ENCODE measurements at places on chromosomes 4 and X. TPM values are rescaled to one million over a fixed set of nuclear protein-coding genes. Genes with fewer than 3 reads are reported as not detected.

Gene ARFIP1
- total RNA-seq = 16.6 TPM

Gene DNASE1L1
- 18.1 TPM for total RNA-seq

Gene NXF3
- not detected for total RNA-seq

Gene DGKK
- total RNA-seq = not detected

Gene PLS3
- total RNA-seq = 3.1 TPM

Gene TAPT1
- total RNA-seq = 32.9 TPM

Gene CCDC120
- total RNA-seq = 6.6 TPM

Gene TIGD4
- total RNA-seq = 0.23 TPM

Gene PAGE2
- not detected for total RNA-seq

Gene ITIH6
- not detected for total RNA-seq

Gene IL9R
- total RNA-seq = 64.9 TPM

- no peaks in the 10 kb centered on the region for H3K27me3 ChIP-seq
- no peak overlapping the region for H3K4me3 ChIP-seq
- peaks cover 6% of the 10 kb centered on the region for H3K4me1 ChIP-seq
- no peaks in the 10 kb centered on the region for H3K36me3 ChIP-seq
- H3K27ac ChIP-seq = no peak overlapping the region
Observed at GRCh38 chr4:98745366-98745765, 87.0 kb upstream of the TSPAN5 start.

- no peak for DNase-seq
- H3K36me3 ChIP-seq = no peaks in the 10 kb centered on the region
- H3K27me3 ChIP-seq = no peaks in the 10 kb centered on the region
- H3K4me3 ChIP-seq = no peak overlapping the region
- H3K27ac ChIP-seq = no peak overlapping the region
- no peaks in the 10 kb centered on the region for H3K4me1 ChIP-seq
Observed at GRCh38 chr4:27843776-27844175, 983.1 kb downstream of the STIM2 start.

DNA sequence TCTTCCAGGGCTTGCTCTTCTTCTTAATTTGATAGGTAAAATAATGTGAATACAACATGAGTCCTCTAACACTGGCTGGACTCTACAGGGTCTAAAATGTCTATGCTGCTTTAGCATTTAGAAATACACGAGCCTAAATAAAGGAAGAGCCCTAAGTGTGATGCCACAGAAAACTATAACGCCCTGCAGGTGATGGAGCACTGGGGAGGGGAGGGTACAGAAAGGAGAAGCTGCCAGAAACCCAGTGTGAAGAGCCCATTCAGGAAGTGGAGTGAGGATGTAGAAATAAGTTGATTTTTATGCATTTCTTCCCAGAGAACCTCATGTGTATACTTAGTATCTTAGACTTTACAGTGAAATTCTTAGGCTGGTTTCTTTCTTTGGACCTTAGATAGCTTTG is 83.4 kb downstream of the TNIP2 start:
- no peak overlapping the region for H3K4me3 ChIP-seq
- H3K4me1 ChIP-seq = peaks cover 17% of the 10 kb centered on the region
- H3K27me3 ChIP-seq = no peaks in the 10 kb centered on the region
- H3K36me3 ChIP-seq = peaks cover 66% of the 10 kb centered on the region
- H3K27ac ChIP-seq = no peak overlapping the region

DNA sequence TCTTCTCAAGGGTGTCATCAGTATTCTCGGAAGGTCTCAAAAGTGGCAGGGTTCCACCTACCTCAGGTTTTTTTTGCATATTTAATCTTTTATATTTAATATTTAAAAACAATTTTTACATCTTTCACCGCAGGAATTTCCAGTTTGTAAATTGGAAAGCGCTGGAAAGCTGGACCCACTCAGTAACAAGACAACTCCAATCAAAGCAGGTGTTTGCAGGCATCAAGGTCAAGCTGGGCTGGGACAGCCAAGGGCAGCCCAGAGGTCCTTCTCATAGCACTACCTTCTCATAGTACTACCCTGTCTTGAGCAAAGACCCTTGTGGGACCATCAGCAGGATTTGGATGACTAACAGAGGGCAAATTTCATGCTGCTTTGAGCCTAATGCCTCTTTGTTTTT is 160.1 kb downstream of the TET2 start:
- H3K27ac ChIP-seq = peak overlapping the region; percentile 74
- DNase-seq = no peak
- no peak overlapping the region for H3K4me3 ChIP-seq

DNA sequence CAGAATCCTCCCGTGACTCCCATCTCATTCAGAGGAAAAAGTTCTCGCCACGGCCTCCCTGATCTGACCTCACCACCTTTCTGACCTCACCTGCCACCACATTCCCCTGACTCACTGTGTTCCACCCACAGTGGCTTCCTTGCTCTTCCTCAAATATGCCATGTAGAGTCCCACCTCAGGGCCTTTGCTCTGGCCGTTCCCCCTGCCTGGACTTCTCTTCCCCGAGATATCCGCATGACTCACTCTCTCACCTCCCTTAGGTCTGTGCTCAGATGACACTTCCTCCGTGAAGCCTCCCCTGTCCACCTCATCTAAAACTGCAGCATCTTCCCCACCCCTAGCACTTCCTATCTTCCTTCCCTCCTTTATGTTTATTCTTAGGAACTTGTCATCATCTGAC is 7.2 kb upstream of the TSPYL2 start:
- H3K27ac ChIP-seq = no peak overlapping the region
- H3K36me3 ChIP-seq = no peaks in the 10 kb centered on the region
- no peak overlapping the region for H3K4me3 ChIP-seq
- DNase-seq = no peak
- H3K4me1 ChIP-seq = peaks cover 20% of the 10 kb centered on the region

GRCh38 chr4:156975686-156976085 is 4.1 kb upstream of the PDGFC start:
- peaks cover 23% of the 10 kb centered on the region for H3K27me3 ChIP-seq
- H3K4me3 ChIP-seq = no peak overlapping the region
- no peaks in the 10 kb centered on the region for H3K36me3 ChIP-seq
- peaks cover 4% of the 10 kb centered on the region for H3K4me1 ChIP-seq

- H3K27ac ChIP-seq = peak overlapping the region; percentile 87
- no peak for DNase-seq
- no peak overlapping the region for H3K4me3 ChIP-seq
- no peaks in the 10 kb centered on the region for H3K27me3 ChIP-seq
- peaks cover 4% of the 10 kb centered on the region for H3K36me3 ChIP-seq
Observed at GRCh38 chrX:110132450-110133114, 129.7 kb downstream of the TMEM164 start.

GRCh38 chrX:45803383-45803921 is 602.8 kb upstream of the DIPK2B start:
- no peaks in the 10 kb centered on the region for H3K27me3 ChIP-seq
- no peak for DNase-seq
- H3K27ac ChIP-seq = peak overlapping the region; percentile 83
- H3K36me3 ChIP-seq = peaks cover 51% of the 10 kb centered on the region
- H3K4me1 ChIP-seq = peaks cover 63% of the 10 kb centered on the region

DNA sequence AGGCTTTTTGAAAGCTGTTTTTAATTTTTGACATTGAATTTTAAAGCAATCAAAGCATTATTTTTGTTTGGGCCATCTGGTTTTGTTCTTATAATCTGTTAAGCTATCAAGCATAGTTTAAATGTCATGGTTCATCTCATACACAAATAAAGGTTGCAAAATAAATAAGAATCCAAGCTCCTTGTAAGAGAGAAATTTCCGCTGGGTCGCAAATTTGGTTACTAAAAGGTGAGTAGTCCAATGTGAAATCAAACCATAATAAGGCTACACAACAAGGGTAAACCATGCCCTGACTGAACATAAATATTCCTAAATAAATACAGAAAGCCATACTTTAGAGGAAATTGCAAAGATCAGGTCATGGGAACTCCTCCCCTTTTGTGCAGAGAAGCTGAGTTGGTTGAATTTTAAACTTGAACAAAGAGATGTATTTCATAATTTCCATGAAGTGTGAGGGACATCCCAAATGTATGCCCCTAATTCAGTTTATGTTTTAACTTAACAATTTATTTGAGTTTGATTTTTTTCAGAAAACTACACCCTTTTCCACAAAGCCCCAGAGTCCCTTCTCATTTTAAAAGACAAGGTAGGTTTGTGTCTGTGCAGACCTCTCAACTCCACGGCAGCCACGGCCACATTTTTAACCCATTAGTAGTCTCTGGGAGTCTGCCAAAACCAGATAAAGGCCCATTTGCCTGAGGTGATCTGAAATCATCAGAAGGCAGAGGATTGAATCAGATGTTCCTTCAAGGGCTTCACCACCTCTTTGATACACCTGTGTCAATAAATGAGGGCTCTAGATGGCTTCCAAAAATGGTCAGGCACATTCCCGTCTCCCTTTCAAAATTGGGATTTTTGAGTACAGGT is 85.2 kb downstream of the PLAC1 start:
- DNase-seq = no peak
- no peaks in the 10 kb centered on the region for H3K36me3 ChIP-seq
- peaks cover 4% of the 10 kb centered on the region for H3K27me3 ChIP-seq
- no peak overlapping the region for H3K4me3 ChIP-seq

DNA sequence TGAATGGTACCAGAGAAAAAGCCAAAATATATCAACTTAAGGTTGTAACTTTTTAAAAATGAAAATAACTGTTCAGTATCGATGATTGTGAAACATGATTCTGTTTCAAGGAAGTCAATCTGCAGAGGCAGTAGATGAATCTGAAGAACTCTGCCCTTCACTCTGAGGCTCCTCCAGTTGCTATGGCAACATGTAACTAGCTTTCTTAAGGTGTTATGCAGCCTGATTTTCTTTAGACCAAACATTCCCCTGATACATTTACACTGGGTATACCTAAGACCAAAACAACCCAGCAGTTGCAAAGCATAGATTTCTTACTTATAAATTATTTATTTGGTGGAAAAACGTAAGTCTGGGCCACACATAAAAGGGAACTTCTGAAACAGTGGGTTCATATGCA is 133.6 kb upstream of the RASGEF1B start:
- no peak for DNase-seq
- H3K4me3 ChIP-seq = no peak overlapping the region
- H3K36me3 ChIP-seq = no peaks in the 10 kb centered on the region
- H3K4me1 ChIP-seq = peaks cover 3% of the 10 kb centered on the region
- H3K27me3 ChIP-seq = no peaks in the 10 kb centered on the region
- H3K27ac ChIP-seq = no peak overlapping the region

- H3K27me3 ChIP-seq = no peaks in the 10 kb centered on the region
- H3K36me3 ChIP-seq = no peaks in the 10 kb centered on the region
- H3K4me1 ChIP-seq = no peaks in the 10 kb centered on the region
- H3K27ac ChIP-seq = no peak overlapping the region
- no peak overlapping the region for H3K4me3 ChIP-seq
- no peak for DNase-seq
Observed at GRCh38 chr4:1427010-1427409, 20.8 kb upstream of the NKX1-1 start.

DNA sequence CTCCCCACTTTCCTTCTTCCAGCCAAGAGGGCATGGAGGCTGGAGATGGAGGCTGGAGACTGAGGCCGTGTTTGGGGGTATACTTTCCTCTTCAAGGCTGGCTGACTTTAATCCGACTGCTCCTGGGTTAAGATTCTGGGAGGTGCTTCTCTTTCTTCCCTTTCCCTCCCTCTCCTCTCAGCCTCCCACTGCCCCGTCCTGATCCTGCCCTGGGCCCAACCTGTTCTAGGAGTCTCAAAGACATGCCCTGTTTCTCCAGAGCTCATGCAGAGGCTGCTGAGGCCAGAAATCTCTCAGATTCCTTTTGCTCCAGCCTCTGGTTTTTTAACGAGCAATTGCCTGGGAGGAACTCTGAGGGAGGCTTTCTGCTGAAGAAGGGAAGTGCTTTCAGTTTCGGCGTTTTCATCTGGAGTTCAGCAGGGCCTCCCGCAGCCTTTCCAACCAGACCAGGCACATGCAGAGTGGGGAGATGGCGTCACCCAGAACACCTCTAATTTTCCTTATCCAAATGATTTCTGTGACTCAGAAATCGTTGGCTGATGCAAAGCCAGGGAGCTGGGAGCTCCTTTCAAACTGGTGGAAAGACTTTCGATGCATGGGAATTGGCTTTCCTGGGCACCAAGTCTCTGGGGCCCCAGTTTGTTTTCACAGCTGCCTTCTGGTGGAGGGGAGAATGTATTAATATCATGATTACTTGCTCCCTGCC is 34.5 kb upstream of the FAM9C start:
- peak overlapping the region; percentile 86 for H3K27ac ChIP-seq
- peaks cover 5% of the 10 kb centered on the region for H3K36me3 ChIP-seq
- no peak for DNase-seq
- no peaks in the 10 kb centered on the region for H3K27me3 ChIP-seq
- H3K4me1 ChIP-seq = peaks cover 68% of the 10 kb centered on the region

DNA sequence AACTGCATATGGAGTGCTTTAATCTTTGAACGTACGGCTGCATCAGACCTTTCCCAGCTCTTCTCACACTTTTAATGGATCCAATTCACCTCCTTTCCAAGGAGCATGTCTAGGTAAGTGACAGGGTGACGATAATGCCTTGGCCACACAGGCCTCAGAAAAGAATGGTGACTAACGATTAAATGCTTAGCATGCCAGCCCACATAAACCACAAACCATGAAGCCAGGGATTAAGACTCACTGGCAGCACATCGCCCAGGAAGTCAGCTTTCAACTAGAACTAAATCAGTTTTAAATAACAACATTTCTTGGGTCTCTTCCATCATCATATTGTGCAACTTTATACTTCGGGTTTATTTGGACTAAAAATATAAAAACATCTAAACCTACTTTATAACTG is 28.7 kb downstream of the INPP4B start:
- peak; percentile 26 for DNase-seq
- no peak overlapping the region for H3K4me3 ChIP-seq
- H3K4me1 ChIP-seq = peaks cover 23% of the 10 kb centered on the region
- H3K27ac ChIP-seq = peak overlapping the region; percentile 78
- H3K27me3 ChIP-seq = no peaks in the 10 kb centered on the region
- no peaks in the 10 kb centered on the region for H3K36me3 ChIP-seq

DNA sequence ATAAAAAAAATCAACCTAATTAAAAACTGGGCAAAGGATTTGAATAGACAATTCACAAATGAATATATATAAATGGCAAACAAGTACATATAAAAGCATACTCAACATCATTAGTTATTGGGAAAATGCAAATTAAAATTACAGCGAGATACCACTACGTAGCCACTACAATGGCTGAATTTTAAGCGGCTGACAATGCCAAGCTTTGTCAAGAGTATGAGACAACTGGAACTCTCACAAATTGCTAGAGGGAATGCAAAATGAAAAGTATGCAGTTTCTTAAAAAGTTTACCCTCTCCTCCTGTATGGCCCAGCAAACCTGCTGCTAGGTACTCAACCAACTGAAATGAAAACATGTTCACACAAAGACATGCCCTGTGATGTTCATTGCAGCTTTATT is 34.8 kb downstream of the ZFP42 start:
- no peaks in the 10 kb centered on the region for H3K4me1 ChIP-seq
- no peaks in the 10 kb centered on the region for H3K27me3 ChIP-seq
- H3K27ac ChIP-seq = no peak overlapping the region
- no peak overlapping the region for H3K4me3 ChIP-seq

DNA sequence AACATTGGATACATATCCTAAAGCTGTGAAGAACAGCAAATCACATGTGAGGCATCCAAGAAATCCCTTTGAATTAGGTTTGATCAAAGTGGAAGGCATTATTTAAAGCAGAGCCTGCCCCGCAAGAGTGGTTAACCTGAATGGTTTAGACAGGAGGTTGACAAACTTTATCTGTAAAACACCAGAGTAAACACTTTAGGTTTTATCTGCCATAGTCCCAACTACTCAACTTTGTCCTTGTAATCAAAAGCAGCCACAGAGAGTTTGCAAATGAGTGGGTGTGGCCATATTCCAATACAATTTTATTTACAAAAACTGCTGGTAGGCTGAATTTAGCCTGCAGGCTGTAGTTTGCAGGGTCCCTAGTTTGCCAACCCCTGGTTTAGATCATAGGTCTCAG is 25.2 kb upstream of the FGFBP2 start:
- H3K4me3 ChIP-seq = no peak overlapping the region
- no peaks in the 10 kb centered on the region for H3K36me3 ChIP-seq
- no peak for DNase-seq
- peaks cover 8% of the 10 kb centered on the region for H3K4me1 ChIP-seq
